Stimulated activated CD4-positive, alpha-beta T cell treated with anti-CD3 and anti-CD28 coated beads, Interleukin-1b, Interleukin-23, amount 100 ng/mL, for 4 hours (primary cell): ENCODE measurements at places on chromosomes 16 and 17.
A peak's percentile ranks its signal among the peaks of the same experiment; 100 is the strongest.

DNA sequence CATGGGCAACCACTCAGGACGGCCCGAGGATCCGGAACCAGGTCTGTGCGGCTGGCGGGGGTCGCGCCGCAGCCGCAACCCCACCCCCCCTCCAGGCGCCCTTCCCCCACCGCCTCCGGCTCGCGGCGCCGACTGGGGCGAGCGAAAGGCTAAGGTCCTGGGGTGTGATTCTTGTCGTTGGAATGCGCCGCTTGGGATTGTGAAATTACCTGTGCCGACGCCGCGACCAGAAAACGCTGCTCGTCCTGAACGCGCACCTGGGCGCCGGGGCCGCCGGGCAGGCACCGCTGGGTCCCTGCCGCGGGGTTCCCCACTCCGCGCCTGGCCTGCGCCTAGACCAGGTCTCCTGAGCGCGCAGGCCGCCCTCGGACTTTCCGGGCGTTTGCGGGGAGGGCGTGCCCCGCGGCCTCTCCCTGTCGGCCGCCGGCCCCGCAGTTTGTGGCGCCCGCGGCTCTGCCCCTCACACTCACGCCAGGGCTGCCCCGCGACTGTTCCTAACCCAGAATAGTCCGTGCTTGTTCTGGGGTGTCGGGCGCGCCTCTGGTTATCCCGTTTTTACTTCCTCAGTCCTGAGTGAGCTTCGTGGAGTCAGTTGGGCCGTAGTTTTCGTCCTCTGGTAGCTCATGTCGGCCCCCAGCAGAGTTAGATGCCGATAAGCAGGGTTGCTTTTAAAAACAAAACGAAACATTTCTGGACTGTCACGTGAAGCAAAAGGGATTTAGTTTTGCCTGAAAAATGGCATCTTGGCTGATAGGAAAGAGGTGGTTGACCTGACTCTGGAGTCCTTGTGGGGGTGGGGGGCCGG lies 147.2 kb downstream of the SPECC1 start:
- DNase-seq, result peak; percentile 14

GRCh38 chr17:70343114-70343513 lies 173.8 kb downstream of the KCNJ2 start:
- DNase-seq, result no peak

DNA sequence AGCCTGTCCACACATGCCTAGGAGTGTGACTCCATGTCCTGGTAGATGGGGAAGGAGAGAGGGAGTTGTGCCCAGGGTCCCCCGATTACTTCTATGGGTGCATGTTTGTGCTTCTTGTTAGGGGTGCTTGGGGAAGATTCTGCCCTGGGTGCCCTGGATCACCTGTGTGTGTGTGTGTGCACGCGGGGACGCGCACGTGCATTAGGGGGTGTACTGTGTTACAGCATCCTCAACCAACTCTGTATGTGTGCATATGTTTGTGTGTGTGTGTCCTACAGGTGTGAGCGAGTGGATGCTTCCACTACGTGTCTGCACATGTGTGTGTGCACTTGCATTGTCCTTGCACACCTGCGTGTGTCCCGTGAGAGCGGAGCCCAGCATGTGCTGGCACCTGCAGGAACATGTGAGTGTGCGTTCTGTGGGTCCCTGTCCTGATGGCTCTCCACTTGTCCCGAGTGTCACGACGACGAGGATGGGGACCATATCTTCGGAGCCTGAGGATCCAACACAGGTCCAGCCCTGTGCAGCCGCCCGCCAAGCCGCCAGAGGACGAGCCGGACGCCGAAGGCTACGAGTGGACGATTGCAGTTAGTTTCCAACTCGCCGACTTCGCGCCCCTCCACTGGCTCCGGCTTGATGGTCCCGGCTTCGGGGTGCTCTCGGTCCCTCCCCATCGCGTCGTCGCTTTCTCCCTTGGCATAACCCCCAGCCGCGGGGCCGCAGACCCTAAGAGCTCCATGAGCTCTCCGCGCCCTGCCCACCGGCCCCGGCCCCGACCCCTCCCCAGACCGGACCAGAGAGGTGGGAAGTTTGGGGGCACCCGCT lies 6.0 kb upstream of the TBC1D3B start:
- DNase-seq, result no peak

DNA sequence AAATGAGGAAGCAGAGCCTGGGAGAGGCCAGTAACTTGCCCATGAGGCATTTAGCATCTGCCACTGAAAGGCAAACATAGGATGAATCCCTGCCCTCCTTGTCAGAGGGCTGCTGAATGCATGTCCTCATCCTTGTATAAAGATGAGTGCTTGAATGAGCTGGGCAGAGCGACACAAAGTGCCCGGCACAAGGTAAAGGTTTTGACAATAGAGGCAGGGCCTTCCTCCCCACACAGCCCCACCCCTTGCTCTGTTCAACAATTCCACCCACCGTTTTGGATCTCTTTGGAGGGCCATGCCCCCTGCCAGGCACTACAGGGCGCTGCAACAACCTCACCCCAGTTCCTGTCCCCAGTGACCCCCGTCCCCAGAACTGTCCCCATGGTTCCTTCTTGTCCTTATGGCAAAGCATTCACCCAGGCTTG lies 1.4 kb upstream of the KRT19 start:
- DNase-seq, result no peak

DNA sequence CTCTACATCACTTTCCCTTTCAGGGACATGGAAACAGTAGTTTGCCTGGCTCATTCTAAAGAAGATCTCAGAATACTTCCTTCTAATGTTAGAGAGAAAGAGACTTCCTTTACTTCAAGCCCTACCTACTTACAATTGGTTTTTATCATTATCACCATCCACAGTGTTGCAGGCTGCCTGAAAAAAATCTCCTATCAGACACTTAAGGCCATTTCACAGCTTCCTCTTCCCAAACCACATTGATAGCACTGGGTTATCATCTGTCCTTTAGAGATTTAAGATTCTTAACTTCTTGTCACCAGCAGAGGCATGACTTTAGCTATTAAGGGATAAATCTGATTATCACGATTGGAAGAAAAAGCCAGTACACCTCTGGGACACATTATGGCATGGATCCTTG lies 178.5 kb upstream of the TBX2 start:
- no peak for DNase-seq

DNA sequence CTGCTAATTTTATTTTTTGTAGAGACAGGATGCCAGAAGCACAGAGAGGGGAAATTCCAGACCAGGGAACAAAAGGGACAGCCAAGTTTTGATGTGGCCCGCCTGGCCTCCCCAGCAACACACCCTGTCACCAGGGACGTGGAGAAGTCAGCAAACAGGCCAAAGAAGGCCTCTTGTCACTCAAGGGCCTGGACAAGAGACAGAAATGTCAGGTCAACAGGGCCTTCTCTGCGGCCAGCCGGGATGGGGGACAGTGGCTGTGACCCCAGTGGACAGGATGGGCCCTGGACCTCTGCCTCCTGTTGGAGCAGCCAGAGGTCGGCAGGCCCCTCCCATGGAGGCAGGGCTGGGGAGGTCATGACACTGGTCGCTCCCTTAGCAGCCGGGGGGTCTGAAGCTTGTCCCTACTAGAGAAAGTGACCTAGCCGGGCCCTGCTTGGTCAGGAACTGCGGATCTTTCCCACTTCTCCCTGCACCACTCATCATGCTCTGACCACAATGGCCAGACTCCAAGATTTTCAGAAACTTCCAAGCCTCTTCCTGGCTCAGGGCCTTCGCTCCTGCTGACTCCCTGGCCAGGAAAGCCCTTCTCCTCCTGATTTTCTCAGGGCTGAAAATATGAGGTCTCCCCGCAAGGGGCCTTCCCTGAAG lies 9.2 kb upstream of the TVP23A start:
- DNase-seq, result no peak

GRCh38 chr16:8877894-8878522 lies 4.1 kb upstream of the LITAFD start:
- DNase-seq, result no peak

DNA sequence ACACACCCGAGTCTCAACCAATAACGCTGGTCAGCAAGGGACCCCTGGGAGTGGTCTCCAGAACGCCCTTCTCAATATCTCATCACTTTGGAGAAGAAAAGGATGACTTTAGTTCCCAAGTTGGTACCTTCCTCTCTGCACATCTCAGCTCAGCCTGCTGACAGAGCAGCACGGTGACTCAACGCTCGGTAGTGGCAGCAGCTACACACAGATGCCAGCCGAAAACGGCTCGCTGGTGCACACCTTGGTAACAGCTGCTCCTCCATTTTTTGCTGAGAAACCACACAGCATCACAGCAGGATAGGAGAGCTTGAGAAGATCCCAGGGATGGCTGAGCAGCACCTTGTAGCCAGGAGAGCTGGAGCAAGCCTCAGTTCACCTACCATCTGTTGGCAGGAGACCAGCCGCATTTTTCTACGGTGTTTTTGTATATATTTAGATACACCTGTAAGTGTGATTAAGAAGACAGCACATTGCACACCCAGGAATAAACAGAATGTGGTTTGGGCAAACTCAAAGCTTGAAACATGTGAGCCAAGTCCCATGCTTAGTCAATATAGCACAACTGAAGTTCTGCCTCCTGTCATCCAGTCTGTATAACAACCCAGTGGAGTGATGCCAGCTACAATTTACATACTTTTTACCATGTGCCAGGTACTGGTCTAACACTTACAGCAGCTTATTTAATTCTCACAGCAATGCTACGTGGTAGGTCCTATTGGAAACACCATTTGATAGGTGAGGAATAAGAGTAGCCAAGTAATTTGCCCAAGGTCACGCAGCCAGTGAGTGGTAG lies 83.8 kb upstream of the ERCC4 start:
- no peak for DNase-seq

GRCh38 chr17:63405741-63406261 lies 40.3 kb downstream of the CYB561 start:
- DNase-seq, result no peak

DNA sequence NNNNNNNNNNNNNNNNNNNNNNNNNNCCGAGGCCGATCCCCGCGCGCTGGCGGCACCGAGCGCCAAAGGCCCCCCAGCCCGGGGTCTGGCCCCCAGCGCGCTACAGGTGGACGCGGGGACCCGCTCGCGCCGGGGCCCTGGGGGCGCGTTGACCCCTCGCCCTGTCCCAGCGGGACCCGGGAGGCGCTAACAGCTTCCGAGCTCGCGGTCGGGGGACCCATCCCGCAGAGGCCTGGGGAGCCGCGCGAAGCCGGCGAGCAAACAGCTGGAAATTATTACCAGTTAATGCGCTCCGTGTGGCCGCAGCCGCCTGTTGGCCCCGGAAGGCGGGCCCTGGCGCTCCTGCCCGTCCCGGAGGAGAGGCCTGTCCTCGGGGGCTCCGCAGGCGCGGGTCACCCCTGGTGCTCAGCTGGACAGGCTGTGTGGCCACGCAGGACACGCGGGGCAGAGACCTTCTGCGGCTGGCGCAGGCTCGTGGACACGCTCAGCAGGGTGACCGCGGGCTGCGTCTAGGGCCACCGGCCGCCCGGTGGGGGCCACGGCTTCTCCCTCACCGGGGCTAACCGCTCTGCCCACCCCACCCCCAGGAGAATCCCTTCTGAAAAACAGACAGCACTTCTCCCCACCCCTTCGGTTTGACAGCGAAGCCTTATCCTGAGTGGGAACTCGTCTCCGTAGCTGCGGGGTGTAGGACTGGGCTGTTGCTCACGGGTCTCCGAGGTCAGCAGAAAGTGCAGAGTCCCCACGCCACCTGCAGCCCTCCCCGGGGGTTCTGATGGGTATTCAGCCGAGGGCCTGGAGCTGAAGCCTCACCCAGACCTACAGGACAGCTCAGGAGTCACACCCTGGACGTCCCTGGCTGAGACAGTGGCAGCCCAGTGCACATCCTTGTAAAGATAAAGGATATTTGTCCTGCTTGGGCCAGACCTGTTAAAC lies 138.7 kb upstream of the RPH3AL start:
- DNase-seq, result no peak

GRCh38 chr17:82334622-82335394 lies 1.2 kb upstream of the SECTM1 start:
- no peak for DNase-seq

DNA sequence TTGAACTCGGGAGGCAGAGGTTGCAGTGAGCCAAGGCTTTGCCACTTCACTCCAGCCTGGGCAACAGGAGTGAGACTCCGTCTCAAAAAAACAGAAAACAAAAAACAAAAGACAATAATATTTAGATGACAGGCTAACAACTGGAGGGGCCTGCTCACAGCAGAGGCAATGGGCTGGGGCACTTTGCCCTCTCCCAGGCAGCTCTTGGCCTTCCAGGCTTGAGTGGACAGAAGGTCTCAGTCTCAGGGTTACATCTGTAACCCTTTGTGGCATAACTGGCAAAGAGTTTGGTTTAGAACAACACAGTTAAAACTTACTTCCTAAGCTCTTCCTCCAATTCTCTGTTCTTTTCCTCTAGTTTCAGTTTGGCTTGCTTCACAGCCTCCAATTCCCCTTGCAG lies 114.9 kb downstream of the SPAG9 start:
- no peak for DNase-seq

GRCh38 chr16:9465161-9465560 lies 373.7 kb downstream of the HAPSTR1 start:
- no peak for DNase-seq

DNA sequence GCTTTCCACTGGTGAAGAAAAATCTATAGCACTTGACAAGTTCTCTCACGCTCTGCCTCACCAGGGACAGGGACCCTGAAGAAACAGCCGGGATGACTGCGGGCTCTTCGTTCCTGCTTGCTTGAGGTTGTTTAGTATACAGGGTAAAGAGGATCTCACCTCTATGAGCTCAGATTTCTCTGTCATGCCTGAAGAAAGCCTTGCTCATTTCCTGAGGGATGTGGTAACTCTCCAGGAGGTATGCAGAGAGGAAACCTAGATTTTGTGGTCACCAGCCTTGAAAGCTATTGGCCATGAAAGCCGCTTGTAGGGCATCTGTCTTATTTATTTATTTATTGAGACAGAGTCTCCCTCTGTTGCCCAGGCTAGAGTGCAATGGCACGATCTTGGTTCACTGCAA lies 23.2 kb downstream of the USP43 start:
- no peak for DNase-seq

DNA sequence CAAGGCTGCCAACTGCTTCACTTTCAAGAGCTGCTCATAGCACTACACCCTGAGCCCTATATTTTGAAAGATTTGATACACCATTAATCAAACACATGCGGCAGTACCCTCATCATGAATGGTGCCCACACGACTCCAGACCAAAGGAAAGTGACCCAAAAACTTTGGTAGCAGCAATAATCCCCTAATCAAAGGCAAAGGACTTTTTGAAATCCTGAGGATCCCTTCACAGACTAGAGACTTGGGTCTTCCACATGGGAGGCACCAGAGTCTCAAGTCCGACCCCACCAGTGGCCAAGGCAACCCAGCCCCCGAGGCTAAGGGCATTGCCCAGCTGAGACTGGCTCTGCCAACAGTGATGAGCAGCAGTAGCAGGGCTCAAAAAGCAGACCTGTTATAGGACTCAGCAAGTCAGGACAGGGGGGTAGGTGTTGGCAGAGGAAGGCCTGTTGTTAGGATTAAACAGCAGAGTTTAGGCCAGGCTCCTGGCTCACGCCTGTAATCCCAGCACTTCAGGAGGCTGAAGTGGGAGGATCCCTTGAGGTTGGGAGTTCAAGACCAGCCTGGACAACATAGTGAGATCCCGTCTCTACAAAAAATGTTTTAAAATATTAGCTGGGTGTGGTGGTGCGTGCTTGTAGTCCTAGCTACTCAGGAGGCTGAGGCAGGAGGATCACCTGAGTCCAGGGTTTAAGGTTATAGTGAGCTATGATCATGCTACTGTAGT lies 3.2 kb downstream of the TRIM25 start:
- no peak for DNase-seq
